ENCODE measurements at places on chromosomes 3 and 15. TPM values are rescaled to one million over a fixed set of nuclear protein-coding genes. Genes with fewer than 3 reads are reported as not detected.
A peak's percentile ranks its signal among the peaks of the same experiment; 100 is the strongest.

DNA sequence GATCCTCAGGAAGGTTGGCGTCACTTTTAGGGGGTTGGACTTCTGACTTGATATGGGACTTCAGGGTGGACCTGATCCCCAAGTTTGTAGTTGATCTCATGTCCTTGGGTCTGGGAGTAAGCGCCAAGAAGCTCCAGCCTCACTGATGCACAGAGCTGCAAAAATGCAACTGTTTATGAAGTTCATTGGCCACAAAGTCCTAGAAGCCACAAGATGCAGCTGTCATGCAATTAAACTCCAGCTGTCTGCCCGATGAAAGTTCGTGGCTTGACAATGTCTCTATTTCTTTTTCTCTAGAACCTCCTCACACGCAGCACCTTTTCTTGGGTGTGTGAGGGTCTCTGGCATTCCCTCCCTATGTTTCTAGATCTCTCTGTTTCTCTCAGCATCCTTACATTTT lies 9.2 kb upstream of the ACAN start:
- DNase-seq: no peak

GRCh38 chr3:185353225-185353624 lies 9.7 kb upstream of the MAP3K13 start:
- DNase-seq: no peak

GRCh38 chr3:157104928-157105652 lies 54.9 kb downstream of the CCNL1 start:
- no peak for DNase-seq

DNA sequence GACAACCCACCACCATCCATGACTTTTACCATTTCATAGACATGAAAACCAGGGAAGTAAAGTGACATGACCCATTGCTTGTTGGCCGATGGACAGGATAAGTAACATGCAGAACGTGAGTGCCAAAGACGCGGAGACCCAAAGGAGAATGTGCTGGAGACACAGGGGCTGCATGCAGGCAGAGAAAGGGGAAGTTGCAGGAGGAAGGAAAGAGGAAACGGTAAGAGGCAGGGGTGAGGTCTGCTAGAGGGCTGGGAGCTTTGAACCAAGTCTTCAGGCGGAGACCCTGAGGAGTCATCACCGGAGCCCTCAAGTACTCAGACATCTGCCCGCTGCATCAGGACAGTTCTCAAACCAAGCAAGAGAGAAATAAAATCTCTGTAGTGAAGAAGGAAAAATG lies 34.9 kb downstream of the MAGEF1 start:
- DNase-seq: no peak

GRCh38 chr3:152574461-152575079 lies 260.4 kb upstream of the P2RY1 start:
- peak; percentile 28 for DNase-seq

DNA sequence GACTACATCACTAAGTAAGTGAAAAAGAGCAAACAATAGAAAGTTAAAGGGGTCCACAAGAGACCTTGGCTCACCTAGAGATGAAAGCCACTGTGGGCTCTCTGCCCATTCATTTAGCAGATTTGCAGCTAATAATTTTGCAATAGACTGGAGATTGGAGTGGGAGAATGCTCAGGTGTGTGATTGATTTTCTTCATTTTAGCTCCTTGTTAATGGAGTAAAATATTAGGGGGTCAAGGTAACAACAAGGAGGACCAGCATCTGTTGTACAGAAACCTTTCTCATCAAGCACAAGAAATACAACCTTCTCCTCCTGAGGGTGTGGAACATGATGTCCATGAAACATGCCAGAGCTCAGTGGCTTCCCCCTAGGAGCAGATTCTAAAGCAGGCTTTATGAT lies 63.2 kb downstream of the TMEM266 start:
- DNase-seq: no peak

The LSMEM2 gene
- total RNA-seq: not detected

GRCh38 chr3:123325766-123326256 lies 123.1 kb downstream of the ADCY5 start:
- no peak for DNase-seq

DNA sequence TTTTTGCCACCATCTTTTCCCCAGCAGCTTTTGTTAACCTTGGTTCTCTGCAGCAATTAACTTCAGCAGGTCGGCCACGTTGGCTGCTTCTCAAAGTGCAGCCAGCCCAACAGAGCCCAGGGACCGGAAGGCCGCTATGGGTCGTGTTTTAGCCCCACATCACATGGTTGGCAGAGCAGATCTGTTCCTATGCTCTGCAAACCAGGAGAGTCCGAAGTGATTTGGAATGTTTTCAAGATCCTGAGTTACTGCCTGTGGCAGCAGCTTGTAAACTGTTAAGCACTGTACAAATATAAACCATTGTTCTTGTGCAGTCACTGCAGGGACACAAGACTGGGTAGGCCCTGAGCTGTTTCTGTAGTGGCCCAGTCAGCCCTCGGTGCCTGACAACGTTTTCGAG lies 69.6 kb upstream of the MYZAP start:
- DNase-seq: no peak
